ENCODE measurements at places on chromosomes 4 and X.

- no peak for DNase-seq
These were observed 1195.9 kb upstream of the PRKX start for GRCh38 chrX:4909348-4909747.

GRCh38 chr4:56008206-56008605 is 59.5 kb downstream of the CEP135 start:
- no peak for DNase-seq

GRCh38 chrX:21781525-21781924 is 23.6 kb upstream of the SMPX start:
- DNase-seq, result no peak

DNA sequence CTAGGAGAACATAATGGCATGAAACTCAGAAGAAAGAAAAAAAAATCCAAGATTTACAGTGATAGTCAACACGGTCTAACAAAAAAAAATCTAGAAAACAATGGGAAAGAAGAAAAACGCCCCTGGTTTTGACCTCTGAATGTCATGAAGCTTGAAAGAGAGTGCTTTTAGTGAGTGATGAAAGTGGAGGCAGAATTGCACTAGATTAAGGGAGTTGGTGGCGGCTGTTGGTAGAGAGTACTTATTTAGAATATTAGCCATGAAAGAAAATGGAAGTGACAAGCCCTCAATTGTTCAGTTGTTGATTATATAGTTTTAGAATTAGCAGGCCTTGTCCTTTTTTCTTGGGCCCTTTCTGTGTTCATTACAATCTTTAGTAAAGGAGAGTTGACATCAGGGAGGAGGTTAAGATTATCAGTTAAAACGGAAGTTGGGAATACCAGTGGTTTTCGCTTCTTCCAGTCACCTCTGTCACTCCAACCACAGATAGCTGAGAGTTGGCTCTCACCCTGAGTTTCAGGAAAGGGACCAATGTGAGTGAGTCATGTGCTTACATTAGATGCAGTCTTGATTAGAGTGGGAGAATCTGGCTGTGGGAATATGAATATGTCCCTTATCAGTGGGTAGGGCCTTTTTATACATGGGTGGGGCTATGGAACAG is 29.7 kb downstream of the EREG start:
- DNase-seq, result no peak

DNA sequence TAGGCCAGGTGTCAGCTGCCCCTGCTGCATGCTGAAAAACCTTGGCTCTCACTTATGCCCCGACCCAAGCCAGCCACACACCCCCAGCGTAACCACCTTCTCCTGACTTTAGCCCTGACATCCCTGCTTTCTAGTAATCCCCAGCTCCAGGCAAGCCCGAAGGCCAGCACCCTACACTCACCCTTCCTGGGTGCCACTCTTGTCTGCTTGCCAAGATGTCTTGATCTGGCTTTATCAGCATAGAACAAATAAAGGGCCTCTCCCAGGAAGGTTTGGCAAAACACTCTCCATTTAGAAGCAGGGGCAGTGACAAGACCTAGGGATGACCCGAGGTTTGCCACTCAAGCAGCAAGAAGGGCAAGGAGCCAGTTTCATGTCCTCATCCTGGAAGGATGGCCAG is 6.8 kb upstream of the MAP9 start:
- no peak for DNase-seq

DNA sequence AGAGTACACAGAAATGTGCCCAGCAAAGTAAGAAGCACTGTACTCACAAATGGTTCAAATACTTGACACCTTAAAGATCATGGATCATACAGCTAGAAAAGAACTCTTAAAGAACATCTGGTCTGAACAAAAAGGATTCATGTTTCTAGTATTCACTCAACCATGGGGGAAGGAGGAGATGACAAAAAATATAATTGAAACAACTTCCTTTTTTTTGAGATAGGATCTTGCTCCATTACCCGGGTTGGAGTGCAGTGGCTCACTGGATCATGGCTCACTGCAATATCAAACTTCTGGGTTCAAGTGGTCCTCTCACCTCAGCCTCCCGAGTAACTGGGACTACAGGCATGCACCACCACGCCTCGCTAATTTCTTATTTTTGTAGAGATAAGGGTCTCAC is 6.0 kb downstream of the DHX15 start:
- DNase-seq, result no peak

- DNase-seq, result no peak
These were observed 249.4 kb downstream of the HNRNPD start for GRCh38 chr4:82124365-82124764.

- no peak for DNase-seq
These were observed 419.9 kb upstream of the NWD2 start for GRCh38 chr4:36824682-36825081.

DNA sequence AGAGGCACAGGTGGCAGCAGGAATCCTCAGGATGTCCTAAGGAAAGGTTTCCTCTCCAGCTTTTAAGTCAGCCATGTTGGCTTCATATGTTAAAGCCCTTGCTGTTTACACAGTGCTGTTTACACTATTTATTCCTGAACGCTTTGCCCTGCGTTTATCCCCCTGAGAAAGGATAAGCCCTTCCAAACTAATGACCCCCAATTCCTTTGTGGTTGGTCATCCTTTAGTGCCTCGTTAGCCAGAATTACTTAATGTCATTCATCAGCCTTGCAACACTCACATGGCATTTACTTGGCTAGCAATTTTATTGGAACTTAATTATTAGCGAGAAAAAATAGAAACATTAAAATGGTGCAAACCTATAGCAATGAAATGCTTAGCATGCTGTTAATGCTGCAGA is 23.8 kb downstream of the VCX2 start:
- DNase-seq, result no peak

DNA sequence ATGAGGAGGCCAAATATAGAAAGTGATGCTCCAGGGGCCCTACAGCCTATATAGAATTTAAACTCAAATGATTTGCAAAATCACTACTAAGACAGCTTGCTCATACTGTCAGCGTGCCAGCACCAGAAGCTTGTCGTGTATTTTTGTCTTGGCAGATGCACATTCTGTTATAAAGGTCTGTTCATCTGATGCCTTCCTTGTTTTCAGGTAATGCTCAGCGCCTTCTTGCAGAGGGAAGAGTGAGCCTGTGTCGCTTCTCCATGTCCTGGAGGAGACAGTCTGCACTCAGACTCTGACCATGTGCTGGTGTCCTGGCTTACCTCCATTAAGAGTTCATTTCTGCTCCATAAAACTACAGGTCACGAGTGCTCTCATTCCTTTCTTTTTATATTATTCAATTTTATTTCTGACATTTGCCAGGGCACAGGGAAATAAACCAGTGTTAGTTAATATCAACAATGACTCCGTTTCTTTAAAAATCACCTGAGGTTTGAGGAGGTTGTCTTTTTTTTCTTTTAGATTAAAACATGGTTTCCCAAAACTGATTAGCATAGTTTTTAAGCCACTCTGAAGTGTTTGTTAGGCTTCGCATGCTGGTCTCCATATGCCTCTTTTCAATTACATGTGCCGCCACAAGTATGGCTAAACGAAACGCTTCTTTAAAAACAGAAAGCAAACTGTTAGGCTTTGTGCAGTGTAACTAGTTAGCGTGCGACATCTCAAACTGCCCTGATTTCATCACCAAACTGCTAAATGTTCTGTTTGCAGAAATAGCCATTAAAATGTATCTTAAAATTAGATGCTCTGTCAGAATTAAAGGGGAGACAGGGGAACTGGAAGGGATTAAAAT is 215.2 kb upstream of the GK2 start:
- no peak for DNase-seq

- DNase-seq, result no peak
These were observed 6.0 kb downstream of the PDLIM5 start for GRCh38 chr4:94457692-94458106.

DNA sequence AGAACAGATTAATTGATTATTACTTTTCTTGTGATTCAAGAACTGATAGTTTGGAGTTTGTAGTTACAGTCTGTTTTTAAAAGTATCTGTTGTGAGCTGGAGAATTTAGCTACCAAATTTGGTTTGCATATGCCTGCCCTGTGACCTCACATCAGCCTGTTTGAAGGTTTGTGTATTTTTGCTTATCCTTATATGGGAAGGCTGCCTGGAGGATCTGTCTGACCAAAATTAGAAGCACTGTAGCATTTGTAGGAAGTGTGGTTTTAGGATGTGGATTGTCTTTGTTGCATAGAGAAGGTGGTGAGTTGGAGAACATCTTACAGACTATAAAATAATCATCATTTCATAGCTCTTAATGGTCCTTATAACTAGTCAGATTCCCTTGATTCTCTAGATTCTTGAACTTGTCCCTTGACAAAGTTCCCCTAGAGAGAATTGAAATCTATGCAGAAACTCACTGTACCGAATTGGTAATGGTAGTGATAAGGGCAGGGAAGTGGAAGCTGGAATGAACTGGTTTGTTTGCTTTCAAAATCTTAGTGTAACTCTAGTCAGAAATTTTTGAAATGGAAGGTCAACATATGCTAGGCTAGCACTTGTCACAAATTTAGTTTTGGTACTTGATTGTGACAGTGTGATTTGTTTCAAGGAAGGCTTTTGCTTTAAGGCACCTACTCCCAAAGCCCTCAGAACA is 57.3 kb downstream of the SH3BGRL start:
- DNase-seq, result no peak

DNA sequence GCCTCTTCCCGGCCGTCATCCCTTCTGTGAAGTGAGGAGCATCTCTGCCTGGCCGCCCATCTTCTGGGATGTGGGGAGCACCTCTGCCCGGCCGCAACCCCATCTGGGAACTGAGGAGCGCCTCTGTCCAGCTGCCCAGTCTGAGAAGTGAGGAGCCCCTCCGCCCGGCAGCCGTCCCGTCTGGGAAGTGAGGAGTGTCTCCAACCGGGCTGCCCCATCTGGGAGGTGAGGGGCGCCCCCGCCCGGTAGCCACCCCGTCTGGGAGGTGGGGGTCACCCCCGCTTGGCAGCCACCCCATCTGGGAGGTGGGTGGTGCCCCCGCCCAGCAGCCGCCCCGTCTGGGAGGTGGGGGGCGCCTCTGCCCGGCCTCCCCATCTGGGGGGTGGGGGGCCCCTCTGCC is 142.3 kb downstream of the LAS1L start:
- no peak for DNase-seq

- DNase-seq, result peak; percentile 58
These were observed 2.1 kb upstream of the PCDH7 start for GRCh38 chr4:30718021-30718542.

GRCh38 chr4:40721730-40722171 is 28.0 kb upstream of the NSUN7 start:
- no peak for DNase-seq

- DNase-seq, result peak; percentile 62
These were observed at the start of gene ZNF732 for GRCh38 chr4:304969-305680. Gene ZNF732, minus strand, starts transcription at chr4:305474. Its CDS starts 164 bp downstream, at chr4:305310.

GRCh38 chr4:81512001-81512756 is 40.5 kb upstream of the RASGEF1B start:
- DNase-seq, result no peak

- DNase-seq, result no peak
These were observed 31.0 kb upstream of the PLK4 start for GRCh38 chr4:127849505-127850234.

GRCh38 chr4:73589261-73589847 is 30.9 kb downstream of the RASSF6 start:
- DNase-seq, result no peak

DNA sequence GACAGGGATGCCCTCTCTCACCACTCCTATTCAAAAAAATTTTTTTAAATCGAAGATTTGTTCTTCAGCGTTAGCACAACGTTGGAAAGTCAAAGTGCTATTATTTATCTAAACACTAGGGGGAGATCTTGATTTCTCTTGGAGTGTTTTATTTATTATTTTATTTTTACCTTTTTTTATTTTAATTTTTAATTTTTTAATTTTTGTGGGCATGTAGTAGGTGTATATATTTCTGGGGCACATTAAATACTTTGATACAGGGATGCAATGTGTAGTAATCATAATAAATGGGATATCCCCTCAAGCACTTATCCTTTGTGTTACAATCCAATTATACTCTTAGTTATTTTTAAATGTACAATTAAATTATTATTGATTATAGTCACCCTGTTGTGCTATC is 37.4 kb upstream of the SLC10A4 start:
- DNase-seq, result no peak

GRCh38 chr4:102534845-102535244 is 33.7 kb downstream of the NFKB1 start:
- no peak for DNase-seq

DNA sequence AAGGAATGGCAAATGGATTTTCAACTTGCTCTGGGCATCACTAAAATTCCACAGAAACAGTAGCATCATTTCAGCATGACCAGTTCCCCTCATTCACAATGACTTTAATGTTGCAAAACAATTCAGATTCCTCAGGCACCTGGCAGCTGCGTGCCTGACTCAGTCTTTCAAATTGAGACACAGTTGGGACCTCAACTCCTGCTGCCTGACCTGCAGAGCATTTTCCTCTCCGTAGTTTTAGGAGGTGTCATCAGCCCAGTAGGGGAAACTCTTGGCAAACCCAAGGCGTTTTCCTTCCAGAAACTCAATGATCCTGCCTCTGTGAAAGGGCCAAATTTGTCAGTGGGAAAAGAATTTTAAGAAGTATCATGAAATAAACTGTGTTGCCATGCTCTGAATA is 388.9 kb downstream of the SPRY1 start:
- DNase-seq, result no peak

DNA sequence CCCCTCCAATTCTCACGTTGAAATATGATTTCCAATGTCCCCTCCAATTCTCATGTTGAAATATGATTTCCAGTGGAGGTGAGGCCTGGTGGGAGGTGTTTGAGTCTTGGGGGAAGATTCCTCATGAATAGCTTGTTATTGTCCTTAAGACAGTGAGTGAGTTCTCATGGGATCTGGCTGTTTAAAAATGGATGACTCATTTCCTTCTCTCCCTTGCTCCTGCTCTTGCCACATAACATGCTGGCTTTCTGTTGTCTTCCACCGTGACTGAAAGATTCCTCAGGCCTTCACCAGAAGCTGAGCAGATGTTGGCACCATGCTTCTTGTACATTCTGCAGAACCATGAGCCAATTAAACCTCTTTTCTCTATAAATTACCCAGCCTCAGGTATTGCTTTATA is 346.8 kb upstream of the TECRL start:
- DNase-seq, result no peak

GRCh38 chrX:19005909-19006308 is 22.0 kb upstream of the PHKA2 start:
- DNase-seq, result no peak

DNA sequence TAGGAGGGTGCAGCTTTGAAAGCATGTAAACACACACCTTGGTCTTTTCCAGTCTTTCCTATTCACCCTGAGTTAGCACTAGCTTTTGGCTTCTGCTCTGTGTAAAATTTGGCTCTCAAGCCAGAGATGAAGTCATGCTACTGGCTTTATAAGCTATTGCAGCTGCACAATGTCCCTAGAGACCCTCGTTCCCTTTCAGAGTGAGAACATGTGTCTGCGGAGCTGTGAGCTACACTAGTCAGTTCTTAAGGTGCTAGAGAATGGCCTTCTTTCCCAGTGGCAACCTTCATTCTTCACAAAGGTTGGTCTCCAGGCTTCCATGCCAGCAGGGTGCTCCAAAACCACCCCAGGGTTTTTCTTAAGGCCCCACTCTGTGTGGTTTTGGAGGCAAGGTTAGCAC is 199.1 kb downstream of the SPATA18 start:
- DNase-seq, result no peak

DNA sequence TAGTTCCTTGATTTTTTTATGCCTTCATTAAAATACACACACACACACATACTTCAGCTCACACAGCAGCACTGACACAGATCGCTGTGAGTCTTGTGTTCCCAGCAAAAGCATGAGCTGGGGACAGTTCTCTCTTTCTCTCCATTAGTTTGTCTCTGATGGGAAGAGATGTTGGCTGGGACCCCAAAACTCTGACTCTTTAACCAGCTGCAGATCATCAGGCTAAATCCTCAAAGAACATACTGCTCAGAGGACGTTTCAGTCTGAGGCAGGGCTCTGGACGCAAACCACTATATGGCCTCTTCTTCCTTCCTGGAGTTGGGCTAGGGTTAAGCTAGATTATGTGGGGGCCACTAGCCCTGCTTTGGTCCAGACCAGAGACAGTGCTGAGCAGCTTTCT is 109.6 kb downstream of the NHSL2 start:
- no peak for DNase-seq

Measured in mesothelial cell of epicardium (in vitro differentiated cells).